IMR-90 (cell line): ENCODE measurements at places on chromosomes 7 and 10. TPM values are rescaled to one million over a fixed set of nuclear protein-coding genes. Genes with fewer than 3 reads are reported as not detected.

GRCh38 chr7:143988976-143989745, 11.0 kb upstream of the OR6B1 start:
- H3K27me3 ChIP-seq, result no peaks in the 10 kb centered on the region
- H3K4me3 ChIP-seq, result no peak overlapping the region
- peak; percentile 41 for DNase-seq
- H3K4me1 ChIP-seq, result peaks cover 2% of the 10 kb centered on the region; the same call in 1 of the 2 replicates
- H3K36me3 ChIP-seq, result no peaks in the 10 kb centered on the region

DNA sequence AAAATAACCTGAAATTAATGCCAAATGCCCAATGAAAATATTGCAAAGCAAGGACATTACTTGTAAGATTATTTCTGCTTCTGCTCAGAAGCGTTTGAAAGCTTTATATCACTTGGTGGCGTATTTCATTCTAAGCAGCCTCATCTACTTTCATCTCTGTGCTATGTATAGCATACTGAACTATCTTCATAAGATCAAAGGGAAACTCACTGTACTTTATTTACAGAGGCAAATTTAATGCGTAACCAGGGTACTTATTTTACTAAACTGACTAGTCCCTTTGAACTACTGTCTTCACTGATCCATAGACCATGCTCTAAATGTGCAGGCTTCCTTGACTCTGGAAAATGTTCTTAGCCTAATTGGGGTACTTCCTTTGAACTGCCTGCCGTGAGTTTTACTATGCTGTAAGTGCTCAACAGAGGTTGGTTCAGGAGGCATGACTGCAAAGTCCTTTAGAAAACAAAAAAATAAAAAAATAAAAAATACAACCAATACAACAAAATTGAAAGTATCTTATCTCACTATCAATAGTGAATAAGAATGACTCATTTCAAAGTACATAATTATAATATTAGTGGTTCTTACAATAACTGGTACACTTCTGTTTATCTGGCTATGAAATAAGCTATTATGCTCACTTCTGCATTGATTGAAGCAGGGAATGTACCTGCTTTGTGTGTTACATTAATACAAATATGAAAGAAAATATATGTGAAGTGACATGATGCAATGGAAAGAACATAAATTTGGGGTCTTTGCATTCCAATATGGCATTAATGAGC, 41.0 kb upstream of the TSPAN12 start:
- H3K4me3 ChIP-seq, result no peak overlapping the region
- H3K36me3 ChIP-seq, result no peaks in the 10 kb centered on the region
- no peaks in the 10 kb centered on the region for H3K27me3 ChIP-seq
- no peak overlapping the region for H3K27ac ChIP-seq

DNA sequence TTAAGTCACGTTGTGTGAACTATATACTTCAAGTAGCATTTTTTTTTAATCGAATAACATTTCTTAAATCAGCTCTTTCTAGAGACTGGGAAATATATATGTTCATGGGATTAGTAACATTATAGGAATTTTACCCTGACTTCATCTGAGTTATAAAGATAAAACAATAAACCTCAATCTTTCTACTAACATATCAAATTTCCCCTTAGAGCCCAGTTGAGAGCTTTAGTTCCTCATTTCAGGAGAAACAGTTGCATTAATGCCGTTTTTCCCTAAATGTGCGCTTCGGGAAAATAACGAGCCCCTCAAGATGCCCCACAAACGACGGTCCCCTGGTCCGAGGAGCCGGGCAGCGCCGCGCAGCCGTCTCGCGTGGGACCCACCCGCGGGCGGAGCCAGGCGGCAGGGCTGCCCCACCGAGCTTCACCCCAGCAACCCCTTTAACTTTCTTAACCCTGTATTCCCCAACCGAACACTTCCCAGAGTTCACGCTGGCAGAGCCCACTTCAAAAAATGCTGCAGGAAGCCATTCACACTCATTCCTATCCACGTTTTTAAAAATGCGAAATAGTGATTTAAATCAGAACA, 152.5 kb upstream of the YAE1 start:
- peak overlapping the region; percentile 47 for H3K4me3 ChIP-seq
- no peaks in the 10 kb centered on the region for H3K4me1 ChIP-seq
- H3K27ac ChIP-seq, result no peak overlapping the region
- H3K36me3 ChIP-seq, result no peaks in the 10 kb centered on the region

- no peak overlapping the region for H3K27ac ChIP-seq
- no peaks in the 10 kb centered on the region for H3K27me3 ChIP-seq
- H3K4me3 ChIP-seq, result no peak overlapping the region
- no peaks in the 10 kb centered on the region for H3K36me3 ChIP-seq
- H3K4me1 ChIP-seq, result no peaks in the 10 kb centered on the region
Observed at GRCh38 chr10:77620731-77621130, 16.9 kb downstream of the KCNMA1 start.

Gene EIF5AL1
- total RNA-seq, result 1.1 and 1.7 TPM in 2 replicates

Gene ZNF316
- 3.2 and 6.1 TPM in 2 replicates for total RNA-seq

Gene C10orf105
- under 0.01 TPM in 1 of 2 replicates, not detected in the other for total RNA-seq

Gene GLI3
- total RNA-seq, result 1.3 and 1.7 TPM in 2 replicates

DNA sequence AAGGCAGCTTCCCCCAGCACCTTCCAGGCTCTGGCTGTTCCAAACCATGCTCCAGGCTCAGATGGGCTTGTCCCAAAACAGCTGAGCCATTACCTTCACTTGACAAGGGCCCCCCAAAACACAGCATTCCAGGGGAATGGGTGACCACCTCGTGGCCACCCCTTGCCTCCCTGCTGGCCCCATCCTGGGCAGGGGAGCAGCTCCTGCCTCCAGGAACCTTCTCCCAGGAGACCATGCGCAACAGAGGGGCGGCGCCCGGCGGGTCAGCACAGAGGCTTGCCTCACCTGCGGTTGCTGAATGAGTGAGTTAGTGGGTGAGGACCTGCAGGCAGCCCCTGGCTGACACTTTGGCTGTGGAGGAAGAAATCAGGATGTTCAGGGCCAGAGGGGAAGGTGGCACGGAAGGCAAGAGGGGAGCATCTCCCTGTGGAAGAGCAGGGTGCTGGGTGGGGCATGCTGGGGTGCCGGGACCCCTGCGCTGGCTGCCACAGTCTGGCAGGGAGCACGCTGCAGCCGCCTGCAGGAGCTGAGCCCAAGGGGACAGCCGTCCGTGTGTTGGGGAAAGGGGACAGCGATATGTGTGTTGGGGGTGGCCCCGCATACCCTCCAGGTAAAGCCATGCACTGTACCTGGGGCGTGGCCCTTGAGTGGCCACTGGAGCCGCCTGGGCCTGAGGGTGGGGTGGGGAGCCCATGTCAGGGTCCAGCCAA, 54.7 kb downstream of the PWWP2B start:
- H3K36me3 ChIP-seq, result no peaks in the 10 kb centered on the region
- no peak for DNase-seq
- H3K27me3 ChIP-seq, result peaks cover 6% of the 10 kb centered on the region; the same call in 1 of the 2 replicates
- peaks cover 12% of the 10 kb centered on the region for H3K4me1 ChIP-seq
- H3K27ac ChIP-seq, result no peak overlapping the region

GRCh38 chr10:66521506-66521905, 404.3 kb upstream of the LRRTM3 start:
- no peak overlapping the region for H3K27ac ChIP-seq
- DNase-seq, result no peak
- no peaks in the 10 kb centered on the region for H3K4me1 ChIP-seq
- no peaks in the 10 kb centered on the region for H3K36me3 ChIP-seq

DNA sequence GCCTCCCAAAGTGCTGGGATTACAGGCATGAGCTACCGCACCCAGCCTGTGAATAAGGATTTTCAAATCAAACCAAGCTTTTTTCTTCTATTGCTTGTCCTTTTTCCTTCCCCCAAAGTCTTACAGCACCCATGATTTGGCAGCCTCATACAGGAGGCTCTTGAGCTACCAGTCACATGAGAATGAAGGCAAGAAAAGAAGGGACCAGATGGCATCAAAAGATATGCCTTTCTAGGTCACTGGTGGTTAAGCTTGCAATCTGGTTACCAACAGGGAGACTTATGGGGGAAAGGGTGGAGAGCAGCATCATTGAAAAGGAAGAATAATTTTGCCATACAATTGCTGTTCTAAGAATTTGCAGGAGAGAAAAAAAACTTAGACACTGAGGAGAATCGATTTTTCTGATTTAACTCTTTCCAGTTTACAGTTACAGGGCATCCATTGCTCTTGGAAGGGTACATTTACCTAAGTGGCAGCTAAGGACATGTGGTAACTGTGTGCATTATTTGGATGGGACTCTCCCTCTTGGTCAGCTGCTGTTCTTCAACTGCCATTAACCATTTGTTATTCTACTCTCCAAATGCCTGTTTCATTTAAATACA, 29.5 kb downstream of the SMNDC1 start:
- peaks cover 2% of the 10 kb centered on the region; the same call in 1 of the 2 replicates for H3K36me3 ChIP-seq
- no peak overlapping the region for H3K4me3 ChIP-seq
- no peaks in the 10 kb centered on the region for H3K27me3 ChIP-seq
- H3K4me1 ChIP-seq, result peaks cover 1% of the 10 kb centered on the region; the same call in 1 of the 2 replicates
- H3K27ac ChIP-seq, result no peak overlapping the region
- no peak for DNase-seq

- no peaks in the 10 kb centered on the region for H3K27me3 ChIP-seq
- no peak overlapping the region for H3K27ac ChIP-seq
- DNase-seq, result no peak
- H3K4me3 ChIP-seq, result no peak overlapping the region
Observed at GRCh38 chr7:5363729-5364128, 59.9 kb downstream of the TNRC18 start.

DNA sequence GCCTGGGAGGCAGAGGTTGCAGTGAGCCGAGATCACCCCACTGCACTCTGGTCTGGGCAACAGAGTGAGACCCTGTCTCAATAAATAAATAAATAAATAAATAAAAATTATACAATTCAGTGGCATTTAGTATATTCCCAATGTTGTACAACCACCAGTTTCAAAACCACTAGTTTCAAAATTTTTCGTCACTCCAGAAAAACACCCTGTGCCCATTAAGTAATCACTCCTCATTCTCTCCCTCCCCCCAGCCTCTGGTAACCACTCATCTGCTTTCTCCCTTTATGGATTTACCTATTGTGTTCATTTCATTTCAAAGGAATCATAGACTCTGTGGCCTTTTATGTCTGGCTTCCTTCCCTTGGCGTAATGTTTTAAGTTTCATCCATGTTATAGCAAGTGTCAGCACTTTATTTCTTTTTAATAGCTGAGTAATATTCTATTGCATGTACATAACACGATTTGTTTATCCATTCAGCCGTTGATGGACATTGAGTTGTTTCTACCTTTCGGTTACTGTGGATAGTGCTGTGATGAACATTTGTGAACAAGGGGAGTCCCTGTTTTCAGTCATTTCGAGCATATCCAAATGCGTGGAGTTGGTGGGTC, 29.4 kb upstream of the GOLGA7B start:
- DNase-seq, result no peak
- no peak overlapping the region for H3K4me3 ChIP-seq
- H3K27ac ChIP-seq, result no peak overlapping the region
- H3K36me3 ChIP-seq, result no peaks in the 10 kb centered on the region
- no peaks in the 10 kb centered on the region for H3K4me1 ChIP-seq
- H3K27me3 ChIP-seq, result peaks cover 39% of the 10 kb centered on the region

- 0 out of 2 replicates have a peak, but pooled peaks cover 1% of the 10 kb centered on the region for H3K27me3 ChIP-seq
- no peaks in the 10 kb centered on the region for H3K36me3 ChIP-seq
- DNase-seq, result no peak
- no peak overlapping the region for H3K27ac ChIP-seq
- no peaks in the 10 kb centered on the region for H3K4me1 ChIP-seq
Observed at GRCh38 chr7:82715344-82715743, 271.8 kb upstream of the CACNA2D1 start.

DNA sequence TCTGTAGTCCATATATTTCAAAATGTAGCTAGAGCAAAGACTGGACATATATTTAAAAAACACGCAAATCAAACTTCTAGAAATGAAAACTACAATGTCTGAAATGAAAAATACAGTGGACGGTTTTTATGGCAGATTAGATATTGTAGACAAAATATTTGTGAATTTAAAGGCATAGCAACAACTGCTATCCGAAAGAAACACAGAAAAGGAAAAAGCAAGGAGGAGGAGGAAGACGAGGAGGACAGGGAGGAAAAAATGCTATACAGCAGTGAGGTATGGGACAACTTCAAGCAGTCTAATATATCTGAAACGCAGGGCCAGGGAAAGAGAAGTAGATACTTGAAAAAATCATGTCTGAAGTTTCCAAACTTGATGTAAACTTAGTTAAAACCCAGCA, 13.3 kb downstream of the WASL start:
- no peak for DNase-seq
- no peaks in the 10 kb centered on the region for H3K27me3 ChIP-seq
- H3K4me3 ChIP-seq, result no peak overlapping the region
- no peak overlapping the region for H3K27ac ChIP-seq
- no peaks in the 10 kb centered on the region for H3K4me1 ChIP-seq

Gene STEAP2
- total RNA-seq, result 3.9 and 4.2 TPM in 2 replicates
